ENCODE measurements at places on chromosomes 2 and 18.

- no peak for DNase-seq
These were observed 2.0 kb downstream of the CHRND start for GRCh38 chr2:232527905-232528470.

DNA sequence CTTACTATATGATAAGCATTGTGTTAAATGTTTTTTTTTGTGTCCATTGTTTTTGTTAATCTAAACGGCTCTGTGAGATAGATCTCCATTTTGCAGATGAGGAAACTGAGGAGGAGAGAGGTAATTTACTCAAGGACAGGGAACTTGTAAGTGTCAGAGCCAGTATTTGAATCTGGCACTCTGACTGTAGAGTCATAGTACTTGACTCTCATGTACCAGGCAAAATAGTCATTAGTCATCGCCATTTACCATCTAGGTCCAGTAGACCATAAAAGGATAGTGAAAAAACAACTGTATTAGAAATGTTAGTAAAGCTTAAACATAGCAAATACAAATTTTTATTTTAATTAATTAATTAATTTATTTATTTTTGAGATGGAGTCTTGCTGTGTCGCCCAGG lies 4.8 kb downstream of the PSMD14 start:
- peak; percentile 80 for DNase-seq

DNA sequence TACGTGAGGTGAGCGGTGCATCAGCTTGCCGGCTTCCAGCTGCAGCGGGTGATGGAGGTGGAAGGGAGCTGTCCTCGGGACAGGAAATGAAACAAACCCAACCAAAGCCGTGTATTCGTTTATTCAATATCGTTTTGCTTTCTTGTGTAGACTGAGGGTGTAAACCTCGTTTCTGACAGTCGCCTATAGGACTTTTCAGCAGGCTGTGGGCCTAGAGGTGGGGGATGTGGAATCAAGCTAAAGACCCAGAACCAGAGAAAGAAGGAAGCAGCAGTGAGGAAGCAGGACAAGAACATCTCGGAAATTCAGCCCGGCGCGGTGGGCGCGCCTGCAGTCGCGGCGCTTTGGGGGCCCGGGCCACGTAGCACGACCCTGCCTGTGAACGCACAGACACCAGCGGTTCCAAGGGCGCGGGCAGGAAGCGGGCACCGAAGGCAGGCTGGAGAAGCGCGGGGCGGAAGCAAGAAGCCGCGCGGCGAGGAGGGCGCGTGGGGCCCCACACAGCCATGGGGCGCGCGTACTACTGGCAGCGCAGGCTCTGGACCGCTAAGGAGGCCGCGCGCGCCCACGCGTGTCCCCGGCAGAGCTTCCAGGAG lies 755 bp upstream of the ATP9B start:
- no peak for DNase-seq

- no peak for DNase-seq
These were observed 17.7 kb downstream of the SH3BP4 start for GRCh38 chr2:234969306-234970098.

DNA sequence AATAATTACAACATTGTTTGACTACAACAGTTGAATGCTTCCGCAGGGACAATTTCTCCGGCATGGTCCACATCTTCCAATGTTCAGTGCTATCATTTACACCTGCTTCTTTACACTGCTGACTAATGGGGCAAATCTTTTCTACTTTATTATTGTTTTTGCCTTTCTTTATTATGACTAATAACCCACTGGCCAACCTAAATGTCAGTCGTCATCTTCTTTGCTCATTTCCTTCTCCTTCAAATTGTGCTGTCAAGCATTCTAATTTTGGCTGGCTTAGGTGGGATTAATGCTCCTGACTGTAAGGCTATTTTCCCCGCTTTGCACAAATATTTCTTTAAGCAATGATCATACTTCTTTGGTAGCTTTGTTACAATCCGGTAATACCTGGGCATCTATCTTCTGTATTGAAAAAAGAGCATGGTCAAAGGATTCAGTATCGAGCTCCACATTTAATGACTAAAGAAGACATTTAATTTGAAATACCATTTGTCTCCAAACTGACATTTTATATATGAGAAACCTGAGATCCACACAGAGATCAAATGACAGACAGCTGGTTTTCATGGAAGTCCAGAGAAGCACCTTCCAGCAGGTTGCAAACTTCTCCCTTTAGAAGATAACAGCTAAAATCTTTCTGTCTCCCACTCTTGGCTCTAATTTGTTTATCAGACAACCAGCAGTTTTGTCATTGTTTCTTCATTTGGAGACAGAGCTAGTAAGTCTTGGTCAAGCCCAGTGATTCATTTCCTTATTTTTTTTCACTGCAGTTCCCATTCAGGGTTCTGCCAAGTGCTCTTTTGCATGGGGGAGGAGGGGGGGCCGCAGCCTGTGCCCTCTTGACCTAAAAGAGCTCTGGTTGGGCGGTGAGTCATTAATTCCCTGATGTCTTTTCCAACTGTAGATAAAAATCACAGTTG lies 132.9 kb downstream of the SOCS6 start:
- peak; percentile 97 for DNase-seq

DNA sequence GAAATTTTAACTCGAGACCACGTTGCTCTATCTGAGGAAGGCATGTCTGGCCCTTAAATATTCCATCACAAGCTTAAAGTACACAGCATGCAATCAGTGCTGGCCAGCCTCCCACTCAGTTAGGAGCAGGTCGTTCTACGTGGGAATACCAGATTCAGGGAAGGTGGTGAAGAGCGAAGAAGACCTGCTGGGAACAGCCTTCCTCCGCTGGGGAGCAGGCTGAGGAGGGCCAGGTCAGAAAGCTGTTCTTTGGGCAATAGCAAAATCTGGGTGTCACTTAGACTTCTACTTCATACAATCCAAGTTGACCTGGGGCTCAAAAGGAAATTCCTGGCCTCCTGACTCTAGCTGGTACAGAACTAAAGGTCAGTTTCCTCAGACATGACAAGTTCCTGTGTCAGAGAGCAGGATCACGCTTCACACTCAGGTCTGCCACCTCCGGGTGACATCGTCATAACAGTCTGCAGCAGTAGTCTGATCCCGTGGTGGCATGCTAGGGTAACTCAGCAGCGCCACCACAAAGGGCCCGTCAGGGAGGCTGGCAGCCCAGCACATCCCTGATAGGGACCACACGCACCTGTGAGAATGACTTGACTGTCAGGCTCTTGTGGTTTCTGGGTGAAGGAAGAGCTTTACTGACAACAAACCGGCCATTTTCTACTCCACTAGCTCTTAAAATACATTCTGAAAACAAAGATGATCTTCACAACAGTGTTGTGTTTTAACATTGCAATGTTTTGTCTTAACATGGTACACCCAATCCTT lies 35.2 kb upstream of the NAPG start:
- no peak for DNase-seq

DNA sequence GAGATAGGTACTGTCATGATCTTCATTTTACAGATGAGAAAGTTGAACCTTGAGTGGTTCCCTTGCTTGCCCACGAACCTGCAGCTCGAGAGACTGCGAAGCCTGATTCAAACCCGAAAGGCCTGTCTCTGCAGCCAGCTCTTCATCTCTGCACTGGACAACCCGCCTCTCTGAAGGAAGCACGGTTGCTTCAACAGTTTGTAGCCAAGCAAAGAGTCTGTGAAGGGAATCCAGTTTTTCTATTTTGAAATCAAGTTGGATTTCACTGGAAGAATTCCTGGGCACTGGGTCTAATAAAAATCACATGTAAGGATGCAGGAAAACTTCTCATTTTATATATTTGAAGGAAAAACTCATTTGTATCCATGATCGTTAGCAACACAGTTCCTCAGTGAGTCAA lies 21.3 kb upstream of the ICOS start:
- DNase-seq: no peak

DNA sequence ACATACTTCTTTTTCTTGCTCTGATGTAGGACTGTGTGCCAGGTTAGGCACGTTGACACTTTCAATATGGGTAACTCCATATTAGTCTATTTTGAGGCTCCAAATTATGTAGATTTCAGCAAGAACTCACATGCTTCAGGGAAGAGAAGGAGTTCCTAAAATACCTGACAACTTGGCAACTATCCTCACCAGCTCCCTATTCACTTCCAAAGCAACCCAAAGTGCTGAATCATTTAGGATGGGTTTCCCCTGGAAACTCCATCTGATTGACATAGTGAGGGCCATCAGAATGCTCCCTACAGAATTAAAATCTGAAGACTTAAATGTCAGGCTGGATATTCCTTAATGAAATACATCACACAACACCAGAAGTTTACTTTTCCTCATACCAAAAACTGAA lies 32.5 kb upstream of the NFU1 start:
- no peak for DNase-seq

DNA sequence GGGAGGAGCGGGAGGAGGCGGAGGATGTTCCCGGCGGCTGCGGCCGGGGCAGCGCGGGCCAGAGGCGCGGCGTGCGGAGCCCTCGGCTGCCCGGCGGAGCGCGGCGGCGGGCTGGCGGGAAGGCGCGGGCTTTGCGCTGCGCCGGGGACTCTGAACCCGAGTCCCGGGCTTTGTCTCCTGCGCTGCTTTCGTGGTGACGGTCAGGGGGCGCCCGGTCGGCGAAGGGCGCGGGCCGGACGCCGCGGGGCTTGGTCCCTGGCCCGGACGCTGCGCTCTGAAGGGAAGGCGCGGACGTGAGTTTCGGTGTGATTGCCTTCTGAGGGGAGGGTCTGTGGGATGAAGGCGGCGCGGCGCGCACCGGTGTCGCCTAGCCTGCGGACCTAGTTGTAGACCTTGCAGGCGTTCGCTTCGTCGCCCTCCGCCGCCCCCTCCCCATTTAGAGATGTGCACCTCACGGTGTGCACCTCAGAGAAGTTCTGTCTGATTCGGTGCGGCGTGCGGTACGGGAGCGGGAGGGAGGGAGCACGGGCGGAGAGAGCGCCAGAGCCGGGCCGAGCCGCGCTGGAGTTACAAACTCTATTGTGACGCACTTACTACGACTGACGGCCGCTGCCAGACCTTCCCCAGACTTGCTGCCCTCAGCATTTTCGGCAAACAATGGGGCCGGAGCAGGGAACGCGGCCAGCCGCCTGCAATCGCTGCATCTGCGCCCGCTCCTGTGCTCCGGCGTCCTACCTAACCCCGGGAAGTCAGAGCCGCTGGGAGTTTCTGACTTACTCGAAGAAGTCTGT lies 2.1 kb downstream of the BCL2L11 start:
- peak; percentile 57 for DNase-seq

GRCh38 chr2:176830362-176830761 lies 382.2 kb upstream of the HNRNPA3 start:
- no peak for DNase-seq

GRCh38 chr2:105806996-105807395 lies 62.3 kb downstream of the NCK2 start:
- no peak for DNase-seq

DNA sequence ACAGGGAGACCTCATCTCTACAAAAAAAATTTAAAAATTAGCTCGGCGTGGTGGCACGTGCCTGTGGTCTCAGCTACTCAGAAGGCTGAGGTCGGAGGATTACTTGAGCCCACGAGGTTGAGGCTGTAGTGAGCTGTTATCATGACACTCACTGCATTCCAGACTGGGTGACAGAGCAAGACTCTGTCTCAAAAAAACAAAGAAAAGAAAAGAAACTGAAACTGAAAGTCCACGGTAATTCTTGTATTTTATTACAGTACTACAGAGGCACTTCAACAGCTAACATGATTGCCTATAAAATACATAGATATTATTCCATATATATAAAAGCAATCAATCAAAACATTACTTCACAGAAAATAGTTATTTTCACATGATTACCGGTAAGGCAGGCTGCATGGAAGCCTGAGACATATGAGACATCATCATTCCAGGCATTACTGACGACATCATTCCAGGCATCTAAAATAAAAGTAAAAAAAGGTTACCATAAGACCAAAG lies 23.1 kb downstream of the PRPF40A start:
- DNase-seq: peak; percentile 30

DNA sequence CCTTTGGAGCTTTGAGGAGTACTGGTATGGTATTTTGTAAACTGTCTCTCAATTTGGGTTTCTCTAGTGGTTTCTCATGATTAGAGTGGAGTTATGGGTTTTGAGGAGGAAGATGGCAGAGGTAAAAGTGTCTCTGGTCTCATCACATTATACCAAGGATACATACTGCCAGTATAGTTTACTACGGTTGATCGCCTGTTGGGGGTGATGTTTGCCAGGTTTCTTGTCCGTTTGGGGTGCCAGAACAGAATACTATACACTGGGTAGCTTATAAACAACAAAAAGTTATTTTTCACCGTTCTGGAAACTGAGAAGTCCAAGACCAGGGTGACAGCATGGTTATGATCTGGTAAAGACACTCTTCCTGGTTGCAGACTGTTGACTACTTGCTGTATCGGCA lies 293.7 kb downstream of the NYAP2 start:
- DNase-seq: no peak

DNA sequence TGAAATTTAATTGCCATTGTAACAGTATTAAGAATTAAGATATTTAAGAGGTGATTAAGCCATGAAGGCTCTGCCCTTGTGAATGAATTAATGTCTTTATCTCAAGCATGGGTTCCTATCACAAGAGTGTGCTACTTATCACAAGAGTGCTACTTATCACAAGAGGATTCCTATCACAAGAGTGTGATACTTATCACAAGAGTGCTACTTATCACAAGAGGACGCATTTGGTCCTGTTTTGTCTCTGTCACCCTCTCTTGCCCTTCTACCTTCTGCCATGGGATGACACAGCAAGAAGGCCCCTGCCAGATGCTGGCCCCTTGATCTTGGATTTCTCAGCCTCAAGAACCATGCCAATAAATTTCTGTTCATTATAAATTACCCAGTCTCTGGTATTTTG lies 13.2 kb upstream of the COL5A2 start:
- no peak for DNase-seq
